ENCODE measurements at places on chromosomes 11 and 22.
A peak's percentile ranks its signal among the peaks of the same experiment; 100 is the strongest.

- no peak for DNase-seq
Measured at GRCh38 chr22:38345782-38346181, 28.5 kb upstream of the CSNK1E start.

GRCh38 chr22:22702237-22703202 is 58.1 kb downstream of the GGTLC2 start:
- no peak for DNase-seq

DNA sequence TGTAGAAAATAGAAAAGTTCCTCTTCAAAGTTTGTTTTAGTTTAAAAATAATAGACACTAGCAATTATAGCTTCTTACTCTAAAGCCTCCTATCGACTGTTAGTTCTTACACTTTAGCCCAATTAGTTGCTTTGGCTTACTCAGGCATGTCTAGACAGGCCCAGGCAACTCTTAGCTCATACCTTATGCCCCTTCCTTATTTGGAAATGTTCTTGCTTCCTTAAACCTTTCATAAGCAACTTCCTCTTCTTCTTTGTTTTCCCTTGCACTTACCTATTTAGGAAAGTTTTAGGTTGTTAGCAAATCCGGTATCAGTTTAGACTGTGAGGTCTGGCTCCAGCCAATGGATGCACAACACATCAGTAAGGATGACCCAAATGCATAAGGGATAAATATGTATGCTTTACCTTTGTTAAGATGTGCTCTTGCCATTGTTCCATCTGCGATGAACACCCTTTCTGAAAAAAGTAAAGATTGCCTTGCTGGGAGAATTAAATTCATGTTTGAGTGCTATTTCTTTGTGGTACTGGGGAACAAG is 1277.5 kb upstream of the CNTN5 start:
- no peak for DNase-seq

GRCh38 chr11:31521497-31522150 is 12.1 kb downstream of the ELP4 start:
- DNase-seq, result no peak

GRCh38 chr11:69257838-69258658 is 35.9 kb upstream of the MYEOV start:
- no peak for DNase-seq

- DNase-seq, result no peak
Measured at GRCh38 chr22:24137595-24137994, 43.7 kb upstream of the SUSD2 start.

- DNase-seq, result no peak
Measured at GRCh38 chr11:70471254-70471653, 72.9 kb downstream of the CTTN start.

DNA sequence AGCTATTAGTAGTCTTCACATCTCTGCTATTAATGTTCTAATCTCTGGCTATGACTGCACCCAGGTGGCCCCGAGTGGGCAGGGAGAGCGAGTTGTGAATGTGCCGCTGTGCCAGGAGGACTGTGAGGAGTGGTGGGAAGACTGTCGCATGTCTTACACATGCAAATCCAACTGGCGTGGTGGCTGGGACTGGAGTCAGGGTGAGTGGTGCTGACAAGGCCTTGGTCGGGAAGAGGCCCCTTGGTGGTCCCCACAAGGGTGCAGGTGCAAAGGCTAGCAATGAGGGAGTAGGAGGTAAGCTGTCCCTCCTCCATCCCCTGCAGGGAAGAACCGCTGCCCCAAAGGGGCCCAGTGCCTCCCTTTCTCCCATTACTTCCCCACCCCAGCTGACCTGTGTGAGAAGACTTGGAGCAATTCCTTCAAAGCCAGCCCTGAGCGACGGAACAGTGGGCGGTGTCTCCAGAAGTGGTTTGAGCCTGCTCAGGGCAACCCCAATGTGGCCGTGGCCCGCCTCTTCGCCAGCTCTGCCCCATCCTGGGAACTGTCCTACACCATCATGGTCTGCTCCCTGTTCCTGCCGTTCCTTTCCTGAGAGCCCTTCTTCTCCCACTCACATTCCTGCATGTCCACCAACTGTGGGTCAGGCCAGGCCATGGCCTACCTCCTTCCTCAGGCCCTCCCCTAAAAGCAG is 2.9 kb downstream of the IZUMO1R start:
- DNase-seq, result no peak

- DNase-seq, result peak; percentile 48
Measured at GRCh38 chr11:12224537-12224893, 114.1 kb downstream of the MICAL2 start.

GRCh38 chr11:34313099-34313517 is 44.7 kb downstream of the ABTB2 start:
- DNase-seq, result no peak

GRCh38 chr11:134879931-134880330 is 467.9 kb upstream of the B3GAT1 start:
- DNase-seq, result no peak

GRCh38 chr11:115919341-115920091 is 415.3 kb upstream of the CADM1 start:
- DNase-seq, result no peak

- DNase-seq, result no peak
Measured at GRCh38 chr11:122393209-122393860, 262.2 kb upstream of the UBASH3B start.

GRCh38 chr22:18954990-18955571 is 19.0 kb upstream of the PRODH start:
- DNase-seq, result no peak

- no peak for DNase-seq
Measured at GRCh38 chr11:61158691-61159381, 2.4 kb downstream of the VPS37C start.

GRCh38 chr11:65378928-65379638 is 3.4 kb downstream of the SLC25A45 start:
- no peak for DNase-seq

- DNase-seq, result no peak
Measured at GRCh38 chr11:76891285-76891684, 30.6 kb downstream of the ACER3 start.

DNA sequence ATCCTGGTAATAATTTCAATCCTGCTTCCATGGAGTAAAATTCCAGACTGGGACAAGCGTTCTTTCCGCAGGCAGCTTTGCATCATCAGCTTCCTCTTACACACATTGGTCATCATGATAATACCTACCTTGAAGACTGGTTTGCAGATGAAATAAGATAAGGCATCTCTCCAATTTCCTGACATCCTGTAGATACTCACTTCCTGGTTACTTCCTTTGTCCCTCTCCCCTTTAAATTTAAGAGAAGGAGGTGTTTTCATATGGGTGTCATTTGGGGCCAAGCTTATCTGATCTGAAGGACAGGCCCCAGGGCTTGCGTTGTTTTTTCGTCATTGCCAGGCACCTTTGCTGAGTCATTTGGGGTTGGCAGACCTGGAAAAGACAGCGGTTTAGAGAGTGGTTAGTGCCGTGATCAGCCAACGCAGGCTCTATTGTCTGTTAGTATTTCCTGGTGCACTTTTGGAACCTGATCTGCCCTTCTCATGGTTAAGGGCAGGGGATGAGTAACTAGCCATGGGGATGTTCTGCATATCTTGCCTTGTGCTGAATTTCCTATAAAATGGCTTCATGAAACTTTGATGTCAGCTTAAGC is 24.1 kb downstream of the GRAMD1B start:
- DNase-seq, result no peak

GRCh38 chr11:2428322-2428795 is 16.0 kb downstream of the TRPM5 start:
- DNase-seq, result no peak

GRCh38 chr11:22732588-22732987 is 66.2 kb downstream of the GAS2 start:
- no peak for DNase-seq

DNA sequence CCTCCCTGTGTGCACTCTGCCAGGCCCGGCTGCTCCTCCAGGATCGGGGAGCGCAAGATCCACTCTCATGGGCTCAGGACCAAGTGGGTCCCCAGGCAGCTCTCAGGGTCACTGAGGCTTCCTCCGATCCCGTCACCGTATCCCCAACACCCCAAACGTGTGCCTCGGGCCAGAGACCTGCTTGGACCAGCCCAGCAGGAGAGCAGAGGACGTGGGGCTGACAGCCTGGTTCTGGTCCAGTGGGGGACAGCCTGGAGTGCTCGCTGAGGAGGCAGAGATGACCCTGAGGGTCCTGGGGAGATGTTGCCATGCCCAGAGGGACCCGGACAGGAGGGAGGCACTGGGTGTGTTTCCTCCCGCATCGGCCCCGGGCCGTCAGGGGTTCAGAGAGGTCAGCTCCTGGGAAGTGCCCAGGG is 1402.6 kb downstream of the BRD1 start:
- DNase-seq, result no peak

DNA sequence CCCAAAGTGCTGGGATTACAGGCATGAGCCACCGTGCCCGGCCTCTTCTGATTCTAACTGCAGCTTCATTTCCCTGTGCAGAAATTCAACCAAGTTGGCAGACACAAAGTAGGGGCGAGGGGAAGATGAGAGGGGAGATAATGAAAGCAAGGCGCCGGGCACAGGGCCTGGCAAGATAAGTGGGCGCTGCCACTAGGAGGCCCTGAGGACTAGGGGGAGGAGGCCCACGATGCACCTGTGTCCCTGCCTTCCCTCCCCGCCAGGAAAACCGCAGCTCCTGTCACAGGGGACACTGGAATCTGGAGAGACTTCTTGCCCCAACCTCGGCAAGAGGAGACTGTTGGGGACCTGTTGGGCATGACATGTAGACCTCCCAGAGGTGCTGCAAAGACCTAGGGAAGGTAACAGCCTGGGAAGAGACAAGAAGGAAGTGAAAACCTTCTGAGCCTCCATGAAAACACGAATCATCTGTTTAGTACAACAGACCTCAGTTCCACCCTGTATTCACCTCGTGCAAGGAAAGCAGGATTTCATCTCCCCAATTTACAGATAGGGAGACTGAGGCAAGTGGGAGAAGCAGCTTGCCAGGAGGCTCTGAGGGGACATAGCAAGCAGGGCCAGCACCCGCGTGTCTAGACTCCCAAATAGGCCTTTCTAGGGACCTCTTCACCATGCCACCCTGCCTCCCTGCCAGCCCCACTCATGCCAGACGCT is 3.1 kb upstream of the LGALS1 start:
- DNase-seq, result no peak
